MM.1S (cell line): ENCODE measurements at places on chromosomes 16 and 17.

GRCh38 chr17:77884019-77884418, 74.5 kb upstream of the TNRC6C start:
- no peak for DNase-seq

- no peak for DNase-seq
Measured at GRCh38 chr16:25270577-25270976, 12.9 kb upstream of the ZKSCAN2 start.

DNA sequence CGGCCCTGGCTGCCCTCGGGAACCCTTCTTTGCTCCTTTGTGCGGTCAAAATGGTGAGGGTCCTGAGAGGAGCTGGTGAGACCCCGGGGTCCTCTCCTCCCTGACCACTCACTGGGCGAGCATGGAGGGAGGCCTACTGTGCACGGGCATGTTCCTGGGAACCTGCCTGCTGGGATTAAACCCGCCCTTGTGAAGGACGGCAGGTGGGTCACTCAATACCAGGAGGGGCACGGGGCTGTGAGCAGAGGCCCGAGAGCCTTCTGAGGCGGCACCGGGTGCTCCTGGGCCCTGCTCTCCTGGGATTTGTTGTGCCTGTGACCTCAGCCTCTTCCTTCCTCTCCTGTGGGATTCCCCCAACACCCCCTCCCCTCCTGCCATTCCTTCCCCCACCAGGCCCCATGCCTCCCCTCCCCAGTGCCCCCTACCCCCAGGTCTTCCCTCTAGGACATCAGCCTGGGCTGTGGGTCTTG, 19.7 kb downstream of the METRNL start:
- no peak for DNase-seq

- peak; percentile 34 for DNase-seq
Measured at GRCh38 chr17:3647769-3648555, 11.4 kb downstream of the CTNS start.

- no peak for DNase-seq
Measured at GRCh38 chr17:29216856-29217255, 29.8 kb upstream of the CRYBA1 start.

DNA sequence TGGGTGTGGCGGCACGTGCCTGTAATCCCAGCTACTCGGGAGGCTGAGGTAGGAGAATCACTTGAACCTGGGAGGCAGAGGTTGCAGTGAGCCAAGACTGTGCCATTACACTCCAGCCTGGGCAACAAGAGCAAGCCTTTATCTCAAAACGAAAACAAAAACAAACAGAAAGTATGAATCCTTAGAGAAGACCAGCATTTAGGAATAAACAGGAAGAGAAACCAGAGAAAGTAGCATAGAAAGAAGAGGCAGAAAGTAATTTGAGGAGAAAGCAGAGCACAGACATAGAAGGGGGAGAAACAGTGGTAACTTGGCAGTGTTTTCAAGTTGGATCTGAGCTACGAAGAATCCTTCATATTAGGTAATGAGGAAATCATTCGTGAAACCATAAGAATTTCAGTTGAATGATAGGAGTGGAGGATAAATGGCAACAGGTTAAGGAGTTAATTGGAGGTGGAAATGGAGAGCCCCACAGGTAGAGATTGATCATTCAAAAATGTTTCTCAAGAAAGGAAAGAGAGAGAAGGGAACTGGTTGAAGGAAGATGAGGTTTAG, 9.7 kb upstream of the CCL2 start:
- DNase-seq: no peak
